Vagina (tissue), 2 donors: ENCODE measurements at places on chromosomes 1 and 21.

- no peaks in the 10 kb centered on the region for H3K4me1 ChIP-seq
- H3K27ac ChIP-seq: no peak overlapping the region
- no peaks in the 10 kb centered on the region for H3K36me3 ChIP-seq
- no peak overlapping the region for H3K4me3 ChIP-seq
- H3K27me3 ChIP-seq: no peaks in the 10 kb centered on the region
These were observed 70.0 kb upstream of the ZNF281 start for GRCh38 chr1:200479816-200480215.

GRCh38 chr1:31879981-31880608, 58.1 kb downstream of the PTP4A2 start:
- no peak for DNase-seq
- no peaks in the 10 kb centered on the region for H3K36me3 ChIP-seq
- H3K27ac ChIP-seq: no peak overlapping the region
- H3K27me3 ChIP-seq: no peaks in the 10 kb centered on the region
- H3K4me3 ChIP-seq: no peak overlapping the region

DNA sequence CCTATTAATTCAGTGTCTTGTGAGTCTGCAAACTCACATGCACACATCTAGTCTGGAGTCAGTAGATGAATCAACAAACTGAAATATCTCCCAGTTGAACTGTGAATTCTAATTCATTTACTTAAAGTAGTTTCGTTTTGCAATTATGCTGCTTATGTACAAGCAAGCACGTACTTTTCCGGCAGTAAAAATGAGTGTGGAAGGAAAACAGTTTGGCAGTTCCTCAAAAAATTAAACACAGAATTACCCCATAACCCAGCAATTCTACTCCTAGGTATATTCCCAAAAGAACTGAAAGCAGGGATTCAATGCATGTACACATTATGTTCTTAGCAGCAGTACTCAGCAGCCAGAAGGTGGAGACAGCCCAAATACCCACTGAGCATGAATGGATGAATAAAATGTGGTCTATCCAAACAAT, 49.3 kb downstream of the GNB1 start:
- H3K4me1 ChIP-seq: peaks cover 57% of the 10 kb centered on the region
- no peaks in the 10 kb centered on the region for H3K36me3 ChIP-seq
- peak overlapping the region; percentile 20 for H3K4me3 ChIP-seq
- H3K27me3 ChIP-seq: no peaks in the 10 kb centered on the region
- no peak for DNase-seq
- H3K27ac ChIP-seq: peak overlapping the region; percentile 37

GRCh38 chr1:107633596-107633995, 331.4 kb downstream of the VAV3 start:
- H3K27me3 ChIP-seq: no peaks in the 10 kb centered on the region
- no peak overlapping the region for H3K27ac ChIP-seq
- no peak for DNase-seq
- peaks cover 4% of the 10 kb centered on the region for H3K4me1 ChIP-seq

GRCh38 chr1:222195857-222196256, 352.0 kb downstream of the HHIPL2 start:
- H3K4me1 ChIP-seq: no peaks in the 10 kb centered on the region
- DNase-seq: no peak
- H3K27me3 ChIP-seq: no peaks in the 10 kb centered on the region
- H3K4me3 ChIP-seq: no peak overlapping the region

DNA sequence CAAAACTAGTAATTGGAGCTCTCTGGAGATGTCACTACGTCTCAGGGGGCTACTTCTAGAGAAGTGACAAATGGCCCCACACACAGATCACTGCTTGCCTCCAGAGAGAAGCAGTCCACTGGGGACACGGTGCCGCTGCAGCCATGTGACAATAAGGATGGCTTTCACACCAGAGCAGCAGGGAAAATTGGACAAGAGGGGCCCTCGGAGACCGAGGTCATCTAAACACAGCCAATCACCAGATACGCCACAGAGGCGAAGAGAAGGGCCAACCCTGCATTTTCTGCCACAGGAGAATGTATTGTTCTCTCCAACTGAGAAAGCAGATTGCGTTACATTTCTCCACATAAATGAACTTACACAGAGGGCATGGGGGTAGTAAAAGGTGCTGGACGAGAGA, 51.2 kb upstream of the TIAM1 start:
- H3K4me3 ChIP-seq: no peak overlapping the region
- no peaks in the 10 kb centered on the region for H3K36me3 ChIP-seq
- H3K4me1 ChIP-seq: no peaks in the 10 kb centered on the region
- DNase-seq: no peak
- no peak overlapping the region for H3K27ac ChIP-seq

DNA sequence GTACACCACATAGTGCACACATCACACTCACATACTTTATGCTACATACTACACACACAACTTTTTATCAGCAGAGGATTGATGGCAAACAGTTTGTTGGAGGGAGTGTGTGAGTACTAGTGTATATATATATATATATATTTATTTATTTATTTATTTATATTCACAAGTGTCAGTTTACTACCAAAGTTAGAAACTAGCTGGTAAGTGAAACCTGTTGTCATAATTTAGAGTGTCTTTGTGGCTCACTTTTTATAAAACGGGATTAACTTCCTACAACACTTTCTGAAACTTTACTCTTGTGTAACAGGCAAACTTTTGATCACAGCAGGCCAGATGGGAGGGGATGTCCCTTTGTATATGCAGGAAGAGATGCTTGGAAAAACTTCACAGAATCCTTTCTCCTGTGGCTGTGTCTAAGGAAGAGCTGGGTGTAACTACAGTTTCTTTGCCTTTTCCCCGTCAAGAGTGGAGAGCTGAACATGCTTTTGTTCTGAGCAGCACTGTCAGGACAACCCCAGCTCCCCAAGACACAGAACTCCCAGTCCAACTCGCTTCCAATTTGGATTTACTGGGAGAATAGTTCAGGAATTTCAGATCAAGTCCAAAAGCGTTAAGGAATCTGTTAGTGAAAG, 1.9 kb upstream of the SAMD13 start:
- peak overlapping the region; percentile 77 for H3K27ac ChIP-seq
- no peak for DNase-seq

DNA sequence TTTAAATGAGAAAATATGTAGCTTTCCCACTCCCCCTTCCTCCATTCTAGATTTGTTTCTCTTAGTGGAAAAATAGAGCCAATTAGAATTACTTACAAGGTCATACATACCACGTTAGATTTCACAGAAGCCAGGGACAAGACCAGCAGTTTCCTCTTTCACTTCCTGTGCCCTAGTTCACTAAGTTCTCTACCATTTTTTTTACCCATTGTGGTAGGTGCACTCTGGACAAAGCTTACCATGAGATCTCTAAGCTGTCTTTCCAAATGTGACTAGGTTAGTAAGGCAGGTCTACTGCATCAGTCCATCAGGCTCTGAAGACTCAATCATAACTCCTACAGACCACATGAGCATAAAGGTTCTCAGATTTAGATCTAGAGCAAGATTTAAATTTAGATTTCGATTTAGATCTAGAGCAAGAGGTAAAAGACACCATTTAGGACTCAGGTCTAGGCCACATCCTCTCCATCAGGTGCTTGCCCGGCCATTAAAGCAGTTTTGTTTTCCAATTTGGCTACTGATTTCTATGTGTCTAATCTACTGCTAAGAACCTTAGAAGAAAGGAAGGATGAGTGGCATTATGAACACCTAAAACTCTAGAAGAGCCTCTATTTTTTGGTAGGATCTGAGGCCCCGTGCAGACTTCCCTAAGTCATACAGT, 235.3 kb downstream of the FAF1 start:
- DNase-seq: no peak
- H3K4me3 ChIP-seq: no peak overlapping the region
- H3K27me3 ChIP-seq: no peaks in the 10 kb centered on the region

DNA sequence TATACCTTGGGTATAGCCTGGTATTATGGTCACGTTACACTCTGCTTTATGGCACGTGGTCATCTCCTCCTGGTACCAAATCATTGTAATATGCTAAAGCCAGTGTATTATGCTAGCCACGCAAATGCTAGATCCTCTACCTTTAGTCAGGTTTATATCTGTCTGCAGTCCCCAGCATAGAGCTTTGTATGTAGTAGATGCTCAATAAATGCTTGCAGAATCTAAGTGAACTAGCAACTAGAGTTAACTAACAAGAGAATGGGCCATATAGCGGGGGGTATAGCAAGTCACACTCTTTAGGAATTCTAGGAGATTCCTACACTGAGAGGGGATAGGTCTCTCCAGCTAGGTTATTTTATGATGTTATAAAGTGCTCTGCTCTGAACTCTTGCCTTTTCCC, 3.0 kb downstream of the MOV10 start:
- no peak for DNase-seq
- H3K4me3 ChIP-seq: no peak overlapping the region
- peaks cover 30% of the 10 kb centered on the region for H3K4me1 ChIP-seq
- no peaks in the 10 kb centered on the region for H3K36me3 ChIP-seq
- H3K27me3 ChIP-seq: no peaks in the 10 kb centered on the region

DNA sequence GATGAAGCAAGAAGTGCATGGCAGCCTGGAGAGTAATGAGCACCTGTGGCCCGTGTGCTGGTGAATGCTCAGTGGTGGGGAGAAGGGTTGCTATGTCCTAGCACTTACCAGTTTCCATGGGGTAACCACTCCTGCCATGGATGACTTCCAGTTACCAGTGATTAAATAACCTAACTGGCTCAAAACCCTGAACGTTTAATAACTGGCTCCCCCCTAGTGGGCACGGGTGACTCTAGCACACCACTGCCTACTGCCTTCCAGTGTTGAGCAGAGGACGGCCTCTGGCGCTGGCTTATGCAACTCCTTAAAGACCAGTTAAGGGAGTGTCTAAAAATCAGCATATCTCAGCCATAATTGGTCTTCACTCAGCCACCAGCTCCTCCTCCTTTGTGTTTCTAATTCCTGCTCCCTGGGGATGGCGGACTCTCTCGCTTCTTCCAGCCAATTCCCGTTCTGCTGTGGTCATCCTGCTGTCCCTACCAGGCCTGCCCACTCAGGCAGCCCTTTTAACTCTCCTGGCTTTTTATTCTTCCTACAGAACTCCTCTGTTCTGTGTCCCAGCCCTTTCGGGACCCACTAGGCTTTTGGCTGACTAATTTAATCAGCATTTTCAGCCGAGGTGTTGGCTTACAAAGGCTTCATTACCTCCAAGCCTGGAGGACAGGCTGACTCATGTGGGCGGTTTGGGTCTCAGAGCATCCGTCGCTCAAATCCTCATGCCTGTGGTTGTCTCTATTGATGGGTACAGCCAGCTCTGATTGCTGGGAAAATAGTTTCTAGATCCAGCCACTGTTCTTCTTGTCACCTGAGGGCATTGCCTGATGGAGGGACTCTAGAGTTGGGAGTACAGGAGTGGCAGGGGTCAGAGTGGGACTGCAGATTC, 332.4 kb downstream of the CAMTA1 start:
- H3K36me3 ChIP-seq: no peaks in the 10 kb centered on the region
- H3K4me1 ChIP-seq: no peaks in the 10 kb centered on the region
- no peak for DNase-seq
- no peaks in the 10 kb centered on the region for H3K27me3 ChIP-seq
- no peak overlapping the region for H3K4me3 ChIP-seq

DNA sequence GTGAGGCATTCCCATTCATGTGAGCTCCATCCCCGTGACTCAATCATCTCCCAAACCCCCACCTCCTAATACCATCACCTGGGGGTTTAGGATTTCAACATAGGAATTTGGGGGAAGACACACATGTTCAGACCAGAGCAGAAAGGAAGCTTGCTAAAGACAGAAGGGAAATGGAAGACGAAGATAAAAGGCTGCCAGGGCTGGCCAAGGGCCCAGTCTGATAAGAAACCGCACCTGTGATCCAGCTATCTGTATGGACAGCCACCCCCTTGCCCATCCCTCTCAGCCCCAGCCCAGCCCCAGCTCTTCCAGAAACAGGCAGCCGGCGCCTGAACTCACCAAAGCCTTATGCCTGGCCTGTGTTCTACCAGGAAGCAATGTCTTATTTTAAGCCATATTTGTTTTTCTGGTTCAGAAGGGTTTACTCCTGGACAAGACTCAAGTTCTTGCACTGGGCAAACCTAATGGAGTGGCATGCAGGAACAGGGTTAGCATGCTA, 198.4 kb upstream of the VAMP3 start:
- no peak overlapping the region for H3K27ac ChIP-seq
- H3K36me3 ChIP-seq: no peaks in the 10 kb centered on the region
- DNase-seq: no peak
- H3K27me3 ChIP-seq: no peaks in the 10 kb centered on the region
- no peaks in the 10 kb centered on the region for H3K4me1 ChIP-seq
- no peak overlapping the region for H3K4me3 ChIP-seq

DNA sequence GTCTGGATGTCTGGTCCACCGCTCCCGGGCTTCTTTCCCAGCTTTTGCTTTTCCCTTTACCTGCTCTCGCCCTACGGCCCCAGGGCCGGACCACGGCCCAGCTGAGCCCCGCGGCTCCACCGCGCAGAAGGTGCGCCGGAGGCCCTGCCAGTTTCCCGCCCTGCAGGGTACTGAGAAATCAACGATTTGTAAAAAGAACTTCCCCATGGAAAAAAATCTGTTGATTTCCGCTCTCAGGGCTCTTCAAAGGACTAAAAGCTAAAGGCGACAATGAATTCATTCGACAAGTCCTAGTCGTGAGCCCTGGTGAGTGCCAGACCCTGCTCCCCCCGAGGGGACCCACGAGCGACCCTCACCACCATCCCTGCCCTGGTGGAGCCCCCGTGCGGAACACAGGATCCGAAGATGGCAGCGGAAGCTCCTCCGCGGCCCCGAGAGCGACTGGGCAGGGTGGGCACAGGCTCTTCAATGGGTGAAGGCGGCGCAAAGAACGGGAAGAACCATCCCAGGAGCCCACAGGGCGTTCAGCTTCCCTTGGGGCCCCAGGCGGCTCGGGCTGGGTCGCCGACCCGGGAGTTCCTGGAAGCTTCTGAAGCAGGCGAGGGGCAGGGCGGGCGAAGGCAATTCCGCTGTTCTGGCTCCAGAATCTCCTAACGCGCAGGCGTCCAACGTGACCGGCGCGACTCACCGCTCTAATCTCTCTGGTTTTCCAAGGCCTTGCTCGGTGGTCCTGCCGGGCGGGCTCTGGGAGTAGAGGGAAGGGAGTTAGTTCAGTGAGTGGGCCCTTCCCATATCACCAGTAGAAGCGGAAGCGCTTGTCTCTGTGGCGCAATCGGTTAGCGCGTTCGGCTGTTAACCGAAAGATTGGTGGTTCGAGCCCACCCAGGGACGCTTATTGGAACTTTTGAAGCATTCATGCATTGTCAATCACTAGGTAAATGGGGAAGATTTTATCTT, 6.6 kb upstream of the RNU1-2 start:
- no peaks in the 10 kb centered on the region for H3K27me3 ChIP-seq
- H3K36me3 ChIP-seq: no peaks in the 10 kb centered on the region
- no peak for DNase-seq
- peaks cover 6% of the 10 kb centered on the region for H3K4me1 ChIP-seq

- no peak for DNase-seq
- H3K36me3 ChIP-seq: no peaks in the 10 kb centered on the region
- no peak overlapping the region for H3K27ac ChIP-seq
- H3K4me3 ChIP-seq: no peak overlapping the region
- H3K27me3 ChIP-seq: no peaks in the 10 kb centered on the region
- H3K4me1 ChIP-seq: no peaks in the 10 kb centered on the region
These were observed 35.6 kb upstream of the LRRC3 start for GRCh38 chr21:44419679-44420078.

GRCh38 chr1:109730666-109731065, 10.2 kb downstream of the GSTM3 start:
- H3K27ac ChIP-seq: no peak overlapping the region
- H3K4me3 ChIP-seq: no peak overlapping the region
- no peaks in the 10 kb centered on the region for H3K27me3 ChIP-seq
